HT1080 (cell line): ENCODE measurements at places on chromosomes 5 and 9. TPM values are rescaled to one million over a fixed set of nuclear protein-coding genes. Genes with fewer than 3 reads are reported as not detected.

RORB gene
- total RNA-seq = 0.13 and 0.17 TPM in 2 replicates

DNA sequence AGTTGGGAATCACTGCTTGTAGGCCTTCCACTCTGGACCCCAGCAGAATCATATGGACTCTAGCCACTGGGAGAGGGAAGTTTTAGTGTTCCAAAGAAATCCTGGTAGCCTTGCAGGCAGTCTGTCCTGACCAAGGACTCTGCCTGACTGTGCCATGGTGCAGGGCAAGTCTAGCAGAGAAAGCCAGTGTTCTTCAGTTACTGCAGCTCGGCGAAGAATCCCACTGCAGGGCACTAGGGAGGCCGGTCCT, 20.3 kb upstream of the MATR3 start:
- DNase-seq = no peak

CRHBP gene
- total RNA-seq = 0.10 and 0.20 TPM in 2 replicates

- no peak for DNase-seq
These were observed 253 bp downstream of the SLC12A2 start for GRCh38 chr5:128083811-128084227.

GRCh38 chr5:154174091-154174490, 16.4 kb upstream of the GALNT10 start:
- no peak for DNase-seq

MEIKIN gene
- not detected in 2 replicates for total RNA-seq

GRCh38 chr9:109289931-109290330, 30.9 kb downstream of the EPB41L4B start:
- DNase-seq = no peak

TLR4 gene
- total RNA-seq = 15.5 and 16.4 TPM in 2 replicates

TAF11L2 gene
- not detected in 2 replicates for total RNA-seq

GRCh38 chr9:129270903-129271431, 92.9 kb upstream of the IER5L start:
- DNase-seq = peak; percentile 73

OR1L1 gene
- not detected in 2 replicates for total RNA-seq

GRCh38 chr9:38761339-38761738, 41.4 kb upstream of the FAM240B start:
- DNase-seq = peak; percentile 5

DNA sequence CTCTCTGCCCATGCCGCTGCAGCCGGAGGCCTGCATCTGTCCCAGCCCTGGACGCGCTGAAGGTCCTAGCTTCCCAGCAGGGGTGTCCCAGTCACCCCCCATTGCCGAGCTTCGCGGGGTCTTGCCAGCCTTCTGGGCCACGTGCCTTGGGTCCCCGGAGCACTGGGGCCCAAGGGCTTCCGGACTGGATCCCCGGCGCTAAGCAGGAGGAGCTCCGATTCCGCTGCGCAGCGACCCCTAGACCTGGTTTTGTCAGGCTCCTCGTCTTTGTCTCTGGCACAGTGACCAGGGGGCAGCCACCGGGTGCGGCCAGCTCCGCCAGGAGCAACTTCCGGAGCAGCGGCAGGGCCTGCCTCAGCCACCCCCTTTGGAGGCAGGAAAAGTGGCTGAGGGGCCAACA, 3.3 kb upstream of the IRX1 start:
- no peak for DNase-seq

- no peak for DNase-seq
These were observed 497.4 kb upstream of the CYLC2 start for GRCh38 chr9:102497709-102498108.

CDKN2B-AS1 gene
- 2.7 and 3.8 TPM in 2 replicates for total RNA-seq

GRCh38 chr9:135218331-135219225, 131.1 kb downstream of the OLFM1 start:
- no peak for DNase-seq

CTXN3 gene
- total RNA-seq = not detected in 2 replicates

- DNase-seq = no peak
These were observed 1480.0 kb upstream of the NUDT12 start for GRCh38 chr5:105042623-105043022.

PCDHGA12 gene
- 0.66 and 0.70 TPM in 2 replicates for total RNA-seq

- DNase-seq = no peak
These were observed 18.4 kb upstream of the CATSPER3 start for GRCh38 chr5:134949316-134949715.

DNA sequence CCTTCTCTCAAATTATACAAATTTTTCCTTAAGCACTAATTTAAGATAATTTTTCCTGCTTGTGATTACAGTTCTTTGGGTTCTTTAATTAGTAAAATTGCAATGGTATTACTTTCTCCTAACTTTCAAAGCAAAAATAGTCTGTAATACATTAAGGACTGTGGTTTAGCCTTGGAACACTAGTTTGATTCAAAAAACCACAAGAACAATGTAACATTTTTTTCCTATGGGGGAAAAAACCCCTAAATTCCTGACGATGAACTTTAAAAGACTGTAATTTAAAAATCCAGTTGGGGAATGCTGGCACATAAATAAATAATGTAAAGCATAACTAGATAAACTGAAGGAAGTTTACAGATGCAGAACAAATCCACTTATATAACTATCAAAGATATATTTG, 65.3 kb downstream of the CDC14B start:
- peak; percentile 8 for DNase-seq

- DNase-seq = no peak
These were observed 3.0 kb upstream of the CEL start for GRCh38 chr9:133058550-133059320.

DNA sequence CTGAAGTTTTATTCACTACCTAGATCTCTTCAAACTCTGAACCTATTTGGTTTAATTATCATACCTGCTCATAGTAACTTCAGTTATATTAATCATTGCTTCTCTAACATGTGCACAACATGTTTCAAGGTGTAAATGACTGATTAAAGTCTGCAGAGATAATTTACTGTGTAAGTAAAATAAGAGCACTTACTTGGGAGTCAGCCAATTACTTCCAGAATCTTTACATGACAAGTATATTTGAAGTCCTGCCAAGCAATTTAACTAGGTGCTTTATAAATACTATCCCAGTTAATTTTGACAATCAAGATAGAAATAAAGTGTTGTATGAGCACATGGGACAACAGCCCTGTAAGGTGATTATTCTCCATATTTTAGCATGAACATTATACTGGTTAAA, 109.9 kb downstream of the RFX3 start:
- DNase-seq = no peak

WNT8A gene
- not detected in 2 replicates for total RNA-seq

DNA sequence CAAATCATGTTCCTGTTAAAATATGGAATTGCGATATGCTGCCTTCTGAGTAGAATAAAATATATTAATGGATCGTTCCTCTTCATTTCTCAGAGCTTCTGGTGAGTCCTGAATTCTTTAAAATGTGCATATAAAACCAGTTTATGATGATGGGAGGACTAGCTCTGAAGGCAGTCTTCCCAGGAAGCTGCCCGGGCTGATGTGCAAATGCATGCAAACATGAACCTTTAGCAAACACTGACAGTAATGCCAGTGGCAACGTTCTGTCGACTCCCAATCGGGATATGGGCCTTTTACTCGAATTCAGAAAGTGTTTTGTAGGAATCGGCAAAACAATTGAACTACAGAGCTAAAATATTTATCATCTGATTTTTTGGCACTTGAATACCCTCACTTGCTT, 93.6 kb downstream of the TLE4 start:
- DNase-seq = no peak

DNA sequence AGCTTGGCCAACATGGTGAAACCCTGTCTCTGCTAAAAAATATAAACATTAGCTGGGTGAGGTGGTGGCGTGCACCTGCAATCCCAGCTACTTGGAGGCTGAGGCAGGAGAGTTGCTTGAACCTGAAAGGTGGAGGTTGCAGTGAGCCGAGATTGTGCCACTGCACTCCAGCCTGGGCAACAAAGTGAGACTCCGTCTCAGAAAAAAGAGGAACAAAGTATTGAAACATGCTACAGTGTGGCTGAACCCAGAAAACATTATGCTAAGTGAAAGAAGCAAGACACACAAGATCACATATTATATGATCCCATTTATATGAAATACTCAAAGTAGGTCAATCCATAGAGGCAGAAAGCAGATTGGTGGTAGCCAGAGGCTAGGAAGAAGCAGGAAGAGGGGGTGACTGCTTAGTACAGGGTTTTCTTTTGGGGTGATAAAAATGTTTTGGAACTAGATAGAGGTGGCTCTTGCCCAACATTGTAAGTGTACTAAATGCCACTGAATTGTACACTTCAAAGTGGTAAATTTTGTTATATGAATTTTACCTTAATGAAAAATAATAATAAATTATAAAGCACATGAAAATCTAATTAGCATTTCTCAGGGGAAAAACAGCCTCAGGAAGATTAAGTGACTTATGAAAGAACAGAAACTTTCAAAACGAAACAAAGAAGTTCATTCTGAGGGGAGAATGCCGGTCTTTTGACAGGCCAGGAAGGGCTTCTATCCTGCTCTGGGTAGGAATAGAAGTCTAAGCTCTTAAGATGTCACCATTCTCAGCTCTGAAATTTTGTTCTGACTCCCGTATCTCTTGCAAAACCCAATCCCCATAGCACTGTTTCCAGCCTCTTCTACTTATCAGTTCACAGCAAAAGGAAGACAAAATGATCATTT, 161.1 kb upstream of the TBCA start:
- DNase-seq = no peak
